Retina (tissue), 1 donor: ENCODE measurements at places on chromosomes 12 and 14.

DNA sequence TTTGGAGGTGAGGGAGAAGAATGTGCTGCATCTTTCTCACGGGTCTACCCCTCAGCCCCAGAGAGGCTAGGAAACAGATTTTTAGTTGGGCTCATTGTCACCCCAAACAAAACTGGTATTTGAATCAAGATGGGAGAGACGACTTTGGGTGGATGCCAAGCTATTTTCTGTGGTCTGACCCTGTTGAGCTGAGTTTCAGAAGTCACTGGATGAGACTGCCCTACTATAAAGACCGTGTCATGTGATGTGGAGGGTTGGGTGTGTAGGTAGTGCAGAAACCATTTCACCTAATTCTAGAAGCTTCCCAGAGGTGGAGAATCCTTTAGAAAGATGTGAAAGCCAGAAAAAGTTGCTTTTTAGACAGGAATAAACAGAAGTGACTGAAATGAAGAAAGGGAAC, 60.2 kb downstream of the IFT43 start:
- DNase-seq, result no peak

- DNase-seq, result no peak
Measured at GRCh38 chr14:32898876-32899275, 39.8 kb upstream of the NPAS3 start.

DNA sequence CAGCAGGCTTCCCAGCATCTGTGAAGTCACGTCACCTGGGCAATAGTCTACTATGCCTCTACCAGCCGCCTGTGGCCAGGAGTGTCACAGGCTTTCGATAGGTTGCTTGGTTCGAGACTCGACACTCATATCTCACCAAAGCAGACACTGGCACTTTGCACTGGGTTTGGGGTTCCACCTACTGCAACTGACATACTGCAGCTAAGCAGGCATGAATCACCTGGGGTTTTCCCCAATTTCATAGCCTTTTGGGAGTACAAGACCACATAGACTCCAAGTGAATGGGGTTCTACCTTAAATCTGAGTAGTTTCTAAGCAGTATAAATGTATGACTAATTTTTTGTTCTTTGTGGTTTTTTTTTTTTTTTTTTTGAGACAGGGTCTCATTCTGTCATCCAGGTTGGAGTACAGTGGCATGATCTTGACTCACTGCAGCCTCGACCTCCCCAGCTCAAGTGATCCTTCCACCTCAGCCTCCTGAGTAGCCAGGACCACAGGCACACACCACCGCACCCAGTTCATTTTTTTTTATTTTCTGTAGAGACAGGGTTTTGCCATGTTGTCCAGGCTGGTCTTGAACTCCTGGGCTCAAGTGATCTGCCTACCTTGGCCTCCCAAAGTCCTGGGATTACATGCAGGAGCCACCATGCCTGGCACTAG, 32.1 kb downstream of the DMAC2L start:
- DNase-seq, result no peak

DNA sequence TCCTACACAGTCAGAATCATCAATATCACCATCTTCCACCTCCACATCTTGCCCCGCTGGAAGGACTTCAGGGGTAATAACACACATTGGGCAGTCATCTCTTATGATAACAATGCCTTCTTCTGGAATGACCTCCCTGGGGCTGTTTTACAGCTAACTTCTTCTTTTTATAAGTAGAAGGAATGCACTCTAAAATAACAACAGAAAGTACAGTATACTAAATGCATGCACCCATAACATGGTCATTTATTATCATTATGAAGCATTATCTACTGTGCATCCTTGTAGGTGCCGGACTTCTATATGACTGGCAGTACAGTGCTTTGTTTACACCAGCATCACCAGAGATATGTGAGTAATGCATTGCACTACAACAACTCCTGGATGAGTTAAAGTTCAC, 19.0 kb upstream of the NUAK1 start:
- DNase-seq, result no peak

GRCh38 chr12:3713947-3714346, 39.0 kb downstream of the CRACR2A start:
- no peak for DNase-seq

- no peak for DNase-seq
Measured at GRCh38 chr12:24228371-24228770, 278.9 kb upstream of the SOX5 start.

GRCh38 chr12:8692573-8692972, 5.2 kb upstream of the RIMKLB start:
- peak; percentile 71 for DNase-seq

- no peak for DNase-seq
Measured at GRCh38 chr12:83634726-83635267, 948.1 kb downstream of the TMTC2 start.

- peak; percentile 74 for DNase-seq
Measured at GRCh38 chr14:84961637-84962036, 568.3 kb upstream of the FLRT2 start.

GRCh38 chr14:77204459-77204771, 22.8 kb downstream of the TMEM63C start:
- DNase-seq, result no peak
